ENCODE measurements at places on chromosomes 2 and 18. TPM values are rescaled to one million over a fixed set of nuclear protein-coding genes. Genes with fewer than 3 reads are reported as not detected.

DCC gene
- 4.4 TPM for total RNA-seq

PDE1A gene
- total RNA-seq, result 9.7 TPM

MROH2A gene
- total RNA-seq, result 9.3 TPM

RRM2 gene
- 2.2 TPM for total RNA-seq

NYAP2 gene
- total RNA-seq, result 1.5 TPM

PROKR1 gene
- total RNA-seq, result not detected

COL4A4 gene
- total RNA-seq, result 12.1 TPM

CNDP1 gene
- 0.31 TPM for total RNA-seq

DCDC2C gene
- not detected for total RNA-seq

CCDC141 gene
- total RNA-seq, result 2.8 TPM

ANO7 gene
- 1.4 TPM for total RNA-seq

CTIF gene
- total RNA-seq, result 62.3 TPM

NEU2 gene
- total RNA-seq, result not detected

GKN2 gene
- not detected for total RNA-seq

OSBPL6 gene
- total RNA-seq, result 2.4 TPM

TGFA gene
- total RNA-seq, result 17.8 TPM

DNA sequence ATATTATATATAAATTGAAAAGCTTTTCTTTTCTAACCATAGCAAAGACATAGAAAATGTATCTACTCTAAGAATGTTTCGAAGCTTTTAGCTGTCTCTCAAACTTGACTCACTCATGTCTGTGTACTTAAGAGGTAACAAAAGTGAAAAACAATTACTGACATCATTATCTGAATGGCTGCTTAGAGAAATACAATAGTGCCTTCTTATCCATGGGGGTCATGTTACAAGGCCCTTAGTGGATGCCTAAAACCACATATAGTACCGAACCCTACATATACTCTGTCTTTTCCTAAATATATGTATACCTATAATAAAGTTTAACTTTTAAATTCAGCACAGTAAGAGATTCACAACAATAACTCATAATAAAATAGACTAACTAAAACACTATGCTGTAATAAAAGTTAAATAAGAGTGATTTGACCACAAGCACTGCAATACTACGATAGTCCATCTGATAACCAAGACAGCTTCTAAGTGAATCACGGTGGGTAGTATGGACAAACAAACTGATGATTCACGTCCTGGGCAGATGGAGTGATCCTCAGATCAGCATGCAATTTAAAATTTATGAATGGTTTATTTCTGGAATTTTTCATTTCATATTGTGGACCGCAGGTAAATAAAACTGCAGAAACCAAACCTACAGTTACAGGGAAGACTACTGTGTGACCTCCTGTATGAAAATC is 246.2 kb downstream of the XIRP2 start:
- DNase-seq, result no peak

DNA sequence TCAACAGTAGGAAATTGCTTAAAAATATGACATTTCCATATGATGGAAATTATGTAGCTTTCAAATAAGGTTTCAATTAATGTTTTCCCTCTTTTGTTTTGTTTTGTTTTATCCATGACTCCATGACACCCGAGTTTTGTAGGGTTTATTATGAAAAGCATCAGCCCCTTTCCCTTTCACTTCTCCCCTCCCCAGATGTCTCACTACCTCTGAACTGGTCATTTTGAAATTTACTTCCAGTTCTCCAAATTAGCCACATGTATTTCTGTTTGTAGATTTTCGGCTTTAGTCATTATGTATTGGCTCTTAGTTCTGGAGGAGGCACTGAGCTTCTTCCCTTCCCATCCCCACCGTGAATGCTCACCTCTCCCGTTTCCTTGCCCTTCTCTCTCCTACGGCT is 18.6 kb upstream of the VPS4B start:
- DNase-seq, result no peak

- DNase-seq, result no peak
Measured at GRCh38 chr2:220373878-220374277, 746.4 kb downstream of the SLC4A3 start.

- DNase-seq, result no peak
Measured at GRCh38 chr2:33529771-33530481, 53.5 kb downstream of the RASGRP3 start.

DNA sequence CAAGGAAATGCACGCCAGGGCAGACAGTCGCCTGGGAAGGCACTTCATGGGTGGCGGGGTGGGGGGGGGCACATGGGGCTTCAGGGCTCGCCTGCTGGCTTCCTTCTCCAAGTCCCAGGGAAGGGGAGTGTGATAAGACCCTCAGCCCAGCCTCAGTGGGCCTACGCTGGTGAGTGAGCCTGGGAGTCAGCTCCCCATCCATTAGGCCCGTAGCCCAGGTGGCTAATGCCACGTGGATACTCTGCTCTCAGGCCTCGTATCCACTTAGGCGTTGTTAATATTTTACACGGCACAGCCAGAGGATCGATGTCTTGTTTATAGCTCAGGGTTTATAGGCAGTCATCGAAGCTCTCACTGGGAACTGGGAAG is 47.1 kb downstream of the KCNIP3 start:
- no peak for DNase-seq

- no peak for DNase-seq
Measured at GRCh38 chr18:52499644-52500043, 159.6 kb downstream of the DCC start.

DNA sequence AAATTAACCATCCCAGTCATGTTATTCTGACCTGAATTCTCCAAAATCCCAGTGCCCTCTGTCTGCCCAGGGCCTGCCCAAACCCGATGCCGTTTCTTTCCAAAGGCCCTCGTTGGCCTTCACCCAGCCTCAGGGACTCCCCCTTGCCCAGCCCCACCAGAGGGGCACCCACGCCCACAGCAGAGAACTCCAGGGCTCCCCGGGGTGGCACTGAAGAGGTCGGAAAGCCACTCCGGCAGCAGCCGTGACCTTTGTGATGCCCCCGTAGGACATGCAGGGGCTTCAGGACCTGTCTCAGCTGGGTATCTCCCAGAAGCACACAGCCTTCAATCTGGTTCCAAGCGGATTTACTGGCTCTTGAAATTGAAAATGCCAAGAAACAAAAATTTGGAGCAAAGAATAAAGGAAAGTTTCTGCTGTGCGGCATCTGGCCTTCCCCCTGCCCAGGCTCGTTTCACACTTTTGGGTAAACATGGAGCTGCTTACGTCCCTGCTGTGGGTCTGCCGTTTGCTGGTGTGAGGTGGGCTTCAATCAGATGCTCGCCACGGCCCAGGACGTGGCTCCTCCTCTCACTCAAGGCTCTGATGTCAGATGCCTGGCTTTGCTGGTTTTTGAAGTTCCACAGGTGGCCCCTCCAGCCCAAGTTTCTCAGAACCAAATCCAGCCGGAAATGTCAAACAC is 101.3 kb downstream of the TPO start:
- no peak for DNase-seq

- no peak for DNase-seq
Measured at GRCh38 chr2:27322301-27322765, 564 bp downstream of the MPV17 start.

DNA sequence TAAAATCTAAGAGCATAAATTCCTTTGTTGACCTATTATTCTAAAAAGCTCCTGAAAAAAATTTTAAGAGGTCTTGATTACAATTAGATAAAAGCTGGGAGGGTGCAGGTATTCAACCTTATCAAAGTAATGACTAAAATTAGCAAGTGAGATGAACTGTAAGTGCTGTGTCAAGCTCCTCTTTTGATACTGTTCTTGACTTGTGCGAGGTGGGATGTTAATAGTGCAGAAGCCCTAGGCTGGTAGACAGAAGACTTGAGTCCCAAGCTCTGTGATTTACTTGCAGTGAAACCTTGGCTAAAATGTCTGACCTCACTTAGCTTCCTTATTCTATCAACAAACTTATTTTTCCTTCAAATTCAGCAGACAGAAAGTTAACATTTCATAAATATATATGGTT is 637.5 kb downstream of the DSC3 start:
- DNase-seq, result no peak

GRCh38 chr2:8234757-8235374 is 447.0 kb upstream of the ID2 start:
- DNase-seq, result no peak

DNA sequence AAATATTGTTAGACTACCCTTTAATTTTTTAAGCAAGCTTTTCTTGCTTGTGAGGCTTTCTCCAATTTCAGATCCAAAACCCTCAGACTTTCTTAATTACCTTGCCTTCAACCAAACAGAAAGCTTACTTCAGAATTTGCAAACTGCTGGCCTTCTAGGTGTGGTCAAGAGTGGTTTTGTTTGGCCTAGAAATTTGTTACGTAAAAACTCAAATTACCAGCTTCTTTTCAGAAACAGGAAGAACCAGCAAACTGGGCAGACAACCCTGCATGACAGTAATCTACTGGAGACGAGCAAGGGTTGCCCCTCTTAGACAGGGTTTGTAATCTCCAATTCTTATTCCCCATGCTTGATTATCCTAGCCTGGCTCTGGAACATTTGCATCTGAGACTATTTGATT is 27.1 kb downstream of the SRBD1 start:
- no peak for DNase-seq

GRCh38 chr2:137696916-137697315 is 267.4 kb upstream of the HNMT start:
- DNase-seq, result no peak

DNA sequence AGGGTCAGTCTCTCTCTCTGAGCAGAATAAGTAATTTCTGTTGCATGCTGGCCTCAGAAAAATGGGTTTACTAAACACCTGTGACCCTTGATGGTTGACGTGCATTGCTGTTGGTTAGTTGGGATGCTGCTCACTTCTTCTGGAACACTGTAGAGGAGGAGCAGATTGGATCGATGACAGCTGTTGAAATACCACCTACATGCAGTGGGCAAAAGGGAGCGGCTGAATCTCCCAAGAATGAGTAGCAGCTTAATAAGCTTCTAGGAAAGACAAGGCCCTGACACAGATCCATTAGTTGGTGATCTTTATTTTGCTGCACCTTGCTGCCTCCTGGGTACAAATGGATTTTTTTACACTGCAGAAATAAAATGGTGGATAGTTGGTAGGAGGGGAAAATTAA is 43.2 kb downstream of the KDM3A start:
- DNase-seq, result no peak

DNA sequence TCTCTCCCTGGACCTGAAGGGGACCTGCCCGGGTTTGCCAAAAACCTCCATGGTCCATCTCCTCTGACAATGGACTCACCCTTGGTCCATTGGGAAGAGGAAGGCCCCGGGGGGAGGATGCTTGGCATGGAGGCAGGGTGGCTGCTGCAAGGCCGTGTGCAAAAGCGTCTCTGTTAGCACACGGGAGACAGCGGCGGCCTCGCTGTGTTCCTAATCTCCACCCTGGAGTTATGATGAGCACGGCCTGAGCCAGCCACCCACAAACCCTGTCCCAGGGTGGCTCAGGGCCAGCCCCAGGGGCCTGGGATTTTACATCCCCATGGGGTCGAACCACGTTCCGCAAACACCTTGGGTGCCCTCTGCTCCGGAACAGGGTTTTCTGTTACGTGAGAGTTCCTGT is 35.8 kb downstream of the AQP12A start:
- no peak for DNase-seq

- DNase-seq, result no peak
Measured at GRCh38 chr2:237695201-237695780, 67.9 kb downstream of the LRRFIP1 start.

GRCh38 chr2:50724837-50725236 is 307.1 kb downstream of the NRXN1 start:
- no peak for DNase-seq

GRCh38 chr18:80171054-80171872 is 62.2 kb downstream of the ADNP2 start:
- peak; percentile 58 for DNase-seq

DNA sequence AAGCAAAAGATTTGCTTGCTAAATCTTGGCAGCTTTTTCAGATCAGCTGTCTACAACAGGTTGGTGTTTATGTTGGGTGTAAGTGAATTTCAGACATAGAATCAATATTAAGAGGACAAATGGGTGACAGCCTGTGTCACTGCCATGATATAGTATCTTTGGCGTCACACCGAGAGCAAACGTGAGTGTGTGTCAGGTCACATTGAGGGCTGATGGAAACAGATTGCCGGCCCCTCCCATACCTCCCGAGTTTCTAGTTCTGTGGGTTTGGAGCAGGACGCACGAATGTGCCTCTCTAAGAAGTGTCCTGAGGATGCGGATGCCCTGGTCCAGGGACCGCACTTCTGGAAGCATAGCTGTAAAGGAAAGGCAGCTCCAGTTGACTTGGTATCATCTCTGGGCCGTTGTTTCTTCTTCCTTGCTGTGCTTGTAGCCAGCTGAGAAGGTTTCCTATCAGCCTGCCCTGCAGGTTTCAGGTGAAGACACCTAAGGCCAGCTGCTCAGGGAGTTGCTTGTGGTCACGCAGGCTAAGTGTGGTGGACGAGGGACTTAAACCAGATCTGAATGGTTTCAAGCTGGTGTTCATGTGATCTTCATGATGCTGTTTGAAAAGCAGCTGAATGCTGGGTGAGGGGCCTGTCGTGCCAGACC is 6.4 kb downstream of the AGAP1 start:
- no peak for DNase-seq

DNA sequence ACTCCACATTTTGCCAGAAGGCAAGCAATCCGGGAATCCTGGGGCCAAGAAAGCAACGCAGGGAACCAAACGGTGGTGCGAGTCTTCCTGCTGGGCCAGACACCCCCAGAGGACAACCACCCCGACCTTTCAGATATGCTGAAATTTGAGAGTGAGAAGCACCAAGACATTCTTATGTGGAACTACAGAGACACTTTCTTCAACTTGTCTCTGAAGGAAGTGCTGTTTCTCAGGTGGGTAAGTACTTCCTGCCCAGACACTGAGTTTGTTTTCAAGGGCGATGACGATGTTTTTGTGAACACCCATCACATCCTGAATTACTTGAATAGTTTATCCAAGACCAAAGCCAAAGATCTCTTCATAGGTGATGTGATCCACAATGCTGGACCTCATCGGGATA is 26.8 kb downstream of the B3GNT2 start:
- no peak for DNase-seq

GRCh38 chr2:76895469-76895868 is 626.7 kb downstream of the LRRTM4 start:
- no peak for DNase-seq

DNA sequence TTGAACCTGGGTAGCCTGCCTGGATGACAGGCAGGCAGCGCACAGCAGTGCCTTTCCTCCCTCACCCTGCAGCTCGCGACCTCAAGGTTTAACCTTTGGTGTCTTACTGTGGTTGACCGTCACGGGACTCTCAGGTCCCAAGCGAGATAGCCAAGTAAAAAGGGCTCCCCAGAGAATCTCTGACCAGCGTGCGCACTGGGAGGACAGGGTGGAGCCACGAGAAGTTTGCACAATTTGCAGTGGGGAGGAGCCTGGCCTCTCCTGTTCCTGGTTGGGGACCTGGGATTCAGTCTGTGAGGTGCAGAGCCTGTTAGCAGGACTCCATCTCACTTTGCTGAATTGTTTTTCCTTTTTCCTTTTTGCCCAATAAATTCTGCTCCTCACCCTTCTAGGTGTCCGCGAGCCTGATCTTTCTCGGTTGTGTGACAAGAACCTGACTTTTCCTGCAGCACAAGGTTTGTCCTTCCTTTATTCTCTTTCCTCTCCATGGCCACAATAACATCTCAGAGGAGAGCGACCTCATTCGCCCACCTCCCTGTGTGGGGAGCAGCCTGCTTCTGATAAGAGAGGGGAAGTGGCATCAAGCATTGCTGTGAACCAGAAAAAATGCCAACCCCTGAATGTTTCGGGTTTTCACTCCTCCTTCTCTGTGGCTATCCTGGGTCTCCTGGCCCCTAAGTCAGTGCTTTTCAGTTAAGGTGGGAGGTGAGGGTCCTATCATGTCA is 36.2 kb downstream of the POU3F3 start:
- DNase-seq, result no peak

- DNase-seq, result peak; percentile 90
Measured at GRCh38 chr2:128321784-128322714, 3.4 kb upstream of the HS6ST1 start.

- no peak for DNase-seq
Measured at GRCh38 chr18:62612289-62612645, 89.4 kb downstream of the ZCCHC2 start.
